ENCODE measurements at places on chromosomes 7 and 10. TPM values are rescaled to one million over a fixed set of nuclear protein-coding genes. Genes with fewer than 3 reads are reported as not detected.

Gene GCK
- 0.22 TPM for total RNA-seq

Gene KLF14
- 0.13 TPM for total RNA-seq

Gene ANKMY2
- 23.2 TPM for total RNA-seq

Gene CTAGE15
- total RNA-seq: not detected

Gene PKD2L1
- not detected for total RNA-seq

Gene FAM25G
- not detected for total RNA-seq

Gene PRLHR
- not detected for total RNA-seq

Gene HOXA13
- 8.6 TPM for total RNA-seq

Gene GRIFIN
- total RNA-seq: not detected

Gene CUZD1
- total RNA-seq: 0.91 TPM

Gene SUGCT
- total RNA-seq: 10.2 TPM

Gene DKK1
- 90.9 TPM for total RNA-seq

Gene DAGLB
- 16.6 TPM for total RNA-seq

Gene ELOVL3
- 0.65 TPM for total RNA-seq

Gene FBXL13
- 1.6 TPM for total RNA-seq

Gene NPSR1
- total RNA-seq: not detected

Gene PTCD1
- total RNA-seq: 6.2 TPM

Gene ASAH2B
- total RNA-seq: 4.6 TPM

Gene OR2A7
- total RNA-seq: 1.9 TPM

Gene ANKRD61
- total RNA-seq: not detected

Gene PIK3AP1
- 0.26 TPM for total RNA-seq

Gene ITPRIP
- 20.8 TPM for total RNA-seq

Gene PRF1
- not detected for total RNA-seq

Gene ATRNL1
- 12.5 TPM for total RNA-seq

Gene PNLIP
- total RNA-seq: not detected

Gene GSDME
- total RNA-seq: 18.8 TPM

Gene ITGB8
- 41.0 TPM for total RNA-seq

Gene NEURL1
- total RNA-seq: 0.26 TPM

Gene NAT16
- total RNA-seq: 0.11 TPM

Data from articular chondrocyte of knee joint (primary cell).